Activated T-helper 1 cell treated with anti-CD3 and anti-CD28 coated beads, Interleukin-12 subunit alpha, Interleukin-12 subunit beta, Interleukin-2, Interleukin-4 antibody, amounts not matched to agents 30 ng/mL and 10 ng/mL and 1 ng/mL, durations not matched to agents 14 hours and 24 hours and 36 hours (primary cell): ENCODE measurements at places on chromosomes 16 and 17. TPM values are rescaled to one million over a fixed set of nuclear protein-coding genes. Genes with fewer than 3 reads are reported as not detected.

DNA sequence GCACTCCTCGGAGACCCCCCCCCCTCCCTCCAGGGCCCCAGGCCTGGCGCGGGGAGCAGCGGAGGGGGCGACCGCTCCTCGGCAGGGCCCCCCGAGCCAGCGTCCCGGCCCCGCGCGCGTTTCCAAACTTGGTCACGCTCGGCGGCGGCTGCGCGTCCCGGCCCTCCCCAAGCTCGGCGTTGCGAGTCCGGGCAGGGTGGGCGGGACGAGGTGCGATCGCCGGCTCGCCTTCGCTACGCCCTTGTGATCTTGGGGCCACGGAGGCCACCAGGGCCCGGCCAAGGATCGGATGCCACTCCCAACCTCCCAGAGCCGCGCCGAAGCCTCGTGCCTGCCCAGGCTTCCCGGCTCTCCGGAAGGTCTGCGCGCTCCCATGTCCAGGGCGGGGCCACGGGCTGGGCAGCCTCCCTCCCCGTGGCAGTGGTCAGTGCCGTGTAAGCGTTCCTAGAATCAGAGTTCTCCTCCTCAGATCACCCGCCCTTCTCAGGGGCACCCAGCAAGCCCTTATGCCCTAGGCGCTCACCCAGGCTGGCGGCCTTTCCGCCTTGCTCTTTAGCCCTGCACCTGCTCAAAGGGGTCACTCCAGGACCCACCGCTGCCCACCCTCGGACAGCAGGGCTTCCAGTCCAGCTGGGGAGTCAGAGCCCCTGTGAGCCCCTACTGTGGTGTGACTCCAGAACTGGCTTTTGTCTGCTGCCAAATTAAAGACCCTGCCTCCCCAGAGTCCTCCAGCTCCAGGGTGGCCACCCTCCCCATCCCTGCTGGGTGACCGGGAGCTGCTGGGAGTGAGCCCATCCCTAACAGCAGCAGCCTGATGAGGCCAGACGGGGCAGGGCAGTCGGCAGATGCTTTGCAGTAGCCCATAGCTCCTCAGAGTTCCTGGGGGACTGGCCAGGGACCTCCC is 12.2 kb upstream of the MRPS23 start:
- no peak for DNase-seq

The RNF135 gene
- 8.6 and 10.6 TPM in 2 replicates for total RNA-seq

The ARHGDIA gene
- 701 and 705 TPM in 2 replicates for total RNA-seq

The COASY gene
- total RNA-seq: 93.1 and 95.4 TPM in 2 replicates

The C16orf78 gene
- total RNA-seq: not detected in 2 replicates
